ENCODE measurements at places on chromosomes 16 and 17. TPM values are rescaled to one million over a fixed set of nuclear protein-coding genes. Genes with fewer than 3 reads are reported as not detected.

Gene YPEL2
- total RNA-seq = 64.3 TPM

Gene TNFRSF13B
- total RNA-seq = 3.1 TPM

Gene TMEM114
- not detected for total RNA-seq

Gene MFAP4
- total RNA-seq = not detected

DNA sequence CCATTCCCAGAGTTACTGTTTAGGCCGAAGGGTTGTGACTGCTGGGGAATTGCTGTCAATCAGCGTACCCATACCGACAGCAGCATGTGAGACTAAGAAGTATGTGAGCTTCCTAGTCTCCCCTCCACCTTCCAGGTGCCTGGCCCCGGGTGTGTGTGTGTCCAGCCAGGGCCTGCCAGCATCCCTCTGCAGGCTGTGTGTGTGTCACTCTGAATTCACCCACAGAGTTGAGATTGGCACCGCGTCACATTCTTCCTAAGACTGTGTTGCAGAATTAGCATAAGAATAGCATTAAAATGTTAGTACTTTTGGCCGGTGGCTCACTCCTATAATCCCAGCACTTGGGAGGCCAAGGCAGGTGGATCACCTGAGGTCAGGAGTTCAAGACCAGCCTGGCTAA, 31.8 kb downstream of the PRMT7 start:
- DNase-seq = no peak

DNA sequence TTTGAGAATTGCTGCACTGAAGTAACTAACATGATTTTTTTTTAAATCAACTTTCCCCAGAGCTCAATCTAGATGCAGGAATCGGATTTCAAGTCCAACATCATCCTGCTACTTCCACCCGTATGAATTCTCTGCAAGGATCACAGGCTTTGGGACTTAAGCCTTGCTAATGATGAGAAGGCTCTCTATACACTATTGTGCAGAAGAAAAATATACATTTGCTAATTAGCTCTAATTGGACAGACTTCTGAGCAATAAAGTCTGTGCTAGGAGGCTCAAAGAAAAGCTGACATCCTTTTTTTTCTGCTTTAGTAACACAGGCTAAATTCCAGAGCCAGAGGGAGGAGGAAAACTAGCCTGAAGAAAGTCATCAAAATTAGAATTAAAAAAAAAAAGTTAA, 433.6 kb downstream of the PMP22 start:
- DNase-seq = no peak

Measured in CD4-positive, CD25-positive, alpha-beta regulatory T cell (primary cell).